Small intestine (tissue), 16 donors: ENCODE measurements at places on chromosomes 11 and 22.

DNA sequence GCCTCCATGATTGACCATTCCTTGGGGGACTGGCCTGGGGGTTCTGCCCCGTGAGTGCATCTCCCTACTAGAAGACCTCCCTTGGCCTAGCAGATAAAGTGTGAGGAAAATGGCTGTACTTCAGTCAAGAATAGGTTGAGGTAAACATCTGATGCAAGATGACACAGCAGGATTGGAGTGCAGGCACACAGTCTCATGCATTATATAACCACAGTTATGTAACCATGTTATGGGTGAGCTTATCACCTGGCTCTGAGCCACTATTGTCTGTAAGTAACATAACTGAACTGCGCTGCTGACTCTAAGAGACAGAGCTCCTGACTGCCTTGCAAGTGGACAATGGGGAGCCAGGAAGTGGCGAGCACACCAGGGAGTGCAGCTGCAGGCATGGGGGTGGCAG is 378.7 kb upstream of the ANO5 start:
- peak; percentile 25 for DNase-seq

DNA sequence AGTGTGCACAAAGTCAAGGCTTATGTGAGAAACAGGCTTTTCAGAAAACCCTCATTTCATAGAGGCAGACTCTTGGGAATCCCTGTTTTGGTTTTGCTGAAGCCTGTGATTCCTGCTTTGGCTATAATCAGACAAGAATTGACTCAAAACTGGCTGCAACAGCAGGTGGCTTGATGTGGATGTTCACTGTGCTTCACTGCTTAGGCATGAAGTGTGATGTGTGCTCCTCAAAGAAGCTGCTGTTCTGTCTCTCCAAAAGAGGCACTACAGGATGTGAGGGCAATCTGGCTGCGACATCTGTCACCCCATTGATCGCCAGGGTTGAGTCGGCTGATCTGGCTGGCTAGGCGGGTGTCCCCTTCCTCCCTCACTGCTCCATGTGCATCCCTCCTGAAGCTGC is 103.5 kb downstream of the C11orf58 start:
- no peak for DNase-seq

- no peak for DNase-seq
These were observed 6.3 kb downstream of the OR52K2 start for GRCh38 chr11:4455419-4455818.

GRCh38 chr22:39311592-39312400 is 7.6 kb downstream of the RPL3 start:
- no peak for DNase-seq
